ENCODE measurements at places on chromosomes 7 and 10. TPM values are rescaled to one million over a fixed set of nuclear protein-coding genes. Genes with fewer than 3 reads are reported as not detected.
A peak's percentile ranks its signal among the peaks of the same experiment; 100 is the strongest.

Gene MTG1
- total RNA-seq, result 15.1 TPM

Gene JAKMIP3
- 0.44 TPM for total RNA-seq

Gene WASL
- 20.9 TPM for total RNA-seq

Gene ACSM6
- not detected for total RNA-seq

Gene ARHGEF35
- 1.7 TPM for total RNA-seq

Gene PRPS1L1
- not detected for total RNA-seq

Gene ACTL6B
- not detected for total RNA-seq

Gene LIPJ
- total RNA-seq, result not detected

GRCh38 chr10:7302392-7302906 lies 108.4 kb downstream of the SFMBT2 start:
- DNase-seq, result no peak

DNA sequence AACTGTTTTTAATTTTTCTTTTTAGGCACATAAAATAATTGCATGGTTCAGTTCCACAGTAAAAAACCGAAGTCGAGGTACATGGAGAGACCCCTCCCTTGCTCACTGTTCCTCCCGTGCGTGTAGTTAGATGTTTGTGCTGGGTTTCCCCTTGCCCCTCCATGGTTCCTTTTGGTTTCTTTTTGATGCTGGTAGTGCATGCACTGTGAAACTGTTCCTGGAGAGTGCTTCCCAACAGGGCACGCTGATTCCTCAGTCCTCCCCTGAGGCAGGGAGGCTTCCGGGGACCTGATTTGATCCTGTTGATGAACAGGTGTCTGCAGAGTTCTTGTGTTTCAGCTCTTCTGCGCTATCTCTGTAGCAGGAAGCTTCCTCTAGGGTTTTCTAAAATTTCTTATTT lies 69.5 kb downstream of the ADCY1 start:
- peak; percentile 21 for DNase-seq

GRCh38 chr7:37476881-37477450 lies 28.3 kb upstream of the ELMO1 start:
- DNase-seq, result no peak

- no peak for DNase-seq
Observed at GRCh38 chr10:71678057-71678805, 41.3 kb downstream of the C10orf105 start.

DNA sequence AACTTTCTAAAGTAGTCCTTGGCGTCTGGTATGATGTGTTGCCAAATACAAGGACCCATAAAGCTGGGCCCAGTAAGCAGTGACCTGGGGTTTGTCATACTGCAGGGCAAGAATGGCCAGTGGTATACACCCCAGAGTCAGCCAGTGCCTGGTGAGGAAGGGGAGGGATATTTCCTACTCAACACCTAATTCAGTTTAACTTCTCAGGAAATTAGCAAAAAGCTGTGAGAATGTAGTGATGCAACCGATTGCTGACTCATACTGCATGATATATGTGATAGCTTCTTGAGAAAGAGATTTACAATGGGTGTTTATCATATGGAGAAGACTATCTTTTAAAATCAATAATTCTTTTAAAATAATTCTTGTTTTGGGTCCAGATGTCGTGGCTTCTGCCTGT lies 889.3 kb upstream of the CELF2 start:
- DNase-seq, result no peak

DNA sequence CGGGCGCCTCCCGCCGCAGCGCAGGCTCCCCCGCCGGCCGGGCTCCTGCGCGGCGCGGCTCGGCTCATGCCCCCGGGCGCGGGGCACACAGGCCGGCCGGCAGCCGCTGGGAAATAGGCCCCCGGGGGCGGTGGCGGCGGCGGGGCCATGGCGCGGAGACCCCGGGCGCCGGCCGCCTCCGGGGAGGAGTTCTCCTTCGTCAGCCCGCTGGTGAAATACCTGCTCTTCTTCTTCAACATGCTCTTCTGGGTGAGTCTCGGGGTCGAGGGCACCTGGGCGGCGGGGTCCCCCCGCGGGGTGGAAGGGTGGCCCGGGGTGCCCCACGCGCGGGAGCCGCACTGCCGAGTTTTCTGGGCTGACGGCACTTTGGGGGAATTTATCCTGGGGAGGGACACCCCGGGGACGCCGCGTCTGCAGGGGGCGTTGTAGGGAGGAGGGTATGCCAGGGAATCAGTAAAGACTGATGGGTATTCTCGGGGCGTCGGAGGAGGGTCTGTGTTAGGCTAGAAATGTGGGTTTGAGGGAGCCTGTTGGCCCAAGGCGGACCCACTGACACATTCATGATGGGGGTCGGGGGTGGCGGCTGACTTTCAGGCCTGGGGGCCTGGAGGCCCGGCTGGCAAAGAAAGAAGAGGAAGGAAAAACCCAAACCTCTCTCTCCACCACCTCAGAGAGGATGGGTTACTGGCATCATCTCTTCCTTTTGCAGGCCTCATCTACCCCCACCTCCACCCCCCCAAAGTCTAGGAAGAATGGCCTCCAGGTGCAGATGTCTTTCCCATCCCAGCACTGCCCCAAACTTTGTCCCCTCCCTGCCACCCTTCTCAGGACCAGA lies 544 bp downstream of the TSPAN33 start:
- DNase-seq, result no peak

- no peak for DNase-seq
Observed at GRCh38 chr7:28329661-28330363, 82.5 kb upstream of the CREB5 start.

DNA sequence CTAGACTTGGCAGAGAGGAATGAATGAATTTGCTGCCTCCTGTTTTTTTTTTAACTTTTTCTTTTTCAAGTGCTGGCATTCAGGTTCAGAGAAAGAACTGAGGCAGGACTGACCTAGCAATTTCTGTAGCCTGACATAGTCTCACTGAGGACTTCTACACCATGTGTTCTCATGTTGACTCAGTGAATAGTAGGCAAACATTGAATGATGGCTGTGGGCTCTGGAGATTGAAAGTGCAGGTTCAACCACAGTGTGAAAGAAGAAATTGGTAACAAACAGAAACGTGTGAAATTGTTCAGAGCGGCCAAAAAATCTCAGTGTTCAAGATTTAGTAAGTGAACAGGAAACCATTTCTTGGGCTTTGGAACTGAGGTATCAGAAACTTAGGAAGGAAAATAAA lies 322.4 kb upstream of the GHITM start:
- DNase-seq, result no peak

DNA sequence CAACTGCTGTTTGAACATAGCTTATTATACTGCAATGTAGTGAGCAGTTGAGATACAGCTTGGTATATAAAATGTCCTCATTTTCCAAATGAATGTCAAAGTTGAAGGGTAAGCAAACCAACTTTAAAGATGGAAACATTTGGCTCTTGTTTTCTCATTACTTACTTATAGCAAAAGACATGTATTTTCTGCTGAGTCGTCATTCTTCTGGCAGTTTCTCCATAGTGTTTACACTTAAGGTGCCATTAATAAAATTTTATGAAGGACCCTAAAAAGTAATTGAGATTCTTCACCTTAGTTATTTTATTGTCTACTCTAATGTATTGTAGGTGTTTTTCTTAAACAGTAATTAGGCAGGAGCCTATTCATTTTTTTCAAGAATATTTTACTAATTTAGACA lies 68.6 kb downstream of the INSYN2A start:
- DNase-seq, result no peak

GRCh38 chr10:18162021-18162627 lies 21.9 kb downstream of the CACNB2 start:
- DNase-seq, result no peak

DNA sequence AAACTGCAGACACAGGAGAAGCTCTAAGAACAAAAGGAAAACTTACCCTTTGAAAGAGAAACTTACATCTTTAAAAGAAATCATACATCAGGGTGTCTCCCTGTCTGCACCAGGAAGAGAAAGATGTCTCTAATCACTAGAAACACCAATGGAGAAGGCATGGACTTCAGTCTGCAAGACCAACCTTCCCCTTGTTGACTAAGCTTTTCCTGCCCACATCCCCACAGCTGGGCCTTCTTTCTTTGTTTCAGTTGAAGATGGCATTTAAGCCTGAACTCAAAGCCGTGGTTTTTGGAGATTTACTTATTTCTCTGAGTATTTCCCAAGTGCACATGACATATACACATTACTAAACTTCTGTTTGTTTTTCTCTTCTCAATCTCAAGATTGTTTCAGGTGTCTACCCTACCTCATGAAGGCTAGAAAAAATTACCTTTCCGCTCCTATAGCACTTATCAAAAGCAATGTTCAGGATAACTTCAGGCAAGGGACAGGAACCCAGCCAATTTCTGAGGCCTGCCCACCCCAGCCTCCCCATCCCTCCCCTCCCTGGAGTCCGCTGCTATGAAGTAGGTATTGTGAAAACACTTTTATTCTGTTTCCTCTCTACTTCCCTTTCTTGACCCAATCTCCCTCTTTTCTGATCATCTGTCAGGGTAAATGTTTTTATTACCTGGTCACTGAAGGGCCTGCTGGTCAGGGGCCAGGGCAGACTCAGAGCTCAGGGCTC lies 2.8 kb upstream of the SLC29A3 start:
- no peak for DNase-seq

GRCh38 chr10:124152139-124153022 lies 59.0 kb upstream of the CHST15 start:
- DNase-seq, result peak; percentile 77

GRCh38 chr10:85682621-85683020 lies 684.0 kb downstream of the GRID1 start:
- no peak for DNase-seq

DNA sequence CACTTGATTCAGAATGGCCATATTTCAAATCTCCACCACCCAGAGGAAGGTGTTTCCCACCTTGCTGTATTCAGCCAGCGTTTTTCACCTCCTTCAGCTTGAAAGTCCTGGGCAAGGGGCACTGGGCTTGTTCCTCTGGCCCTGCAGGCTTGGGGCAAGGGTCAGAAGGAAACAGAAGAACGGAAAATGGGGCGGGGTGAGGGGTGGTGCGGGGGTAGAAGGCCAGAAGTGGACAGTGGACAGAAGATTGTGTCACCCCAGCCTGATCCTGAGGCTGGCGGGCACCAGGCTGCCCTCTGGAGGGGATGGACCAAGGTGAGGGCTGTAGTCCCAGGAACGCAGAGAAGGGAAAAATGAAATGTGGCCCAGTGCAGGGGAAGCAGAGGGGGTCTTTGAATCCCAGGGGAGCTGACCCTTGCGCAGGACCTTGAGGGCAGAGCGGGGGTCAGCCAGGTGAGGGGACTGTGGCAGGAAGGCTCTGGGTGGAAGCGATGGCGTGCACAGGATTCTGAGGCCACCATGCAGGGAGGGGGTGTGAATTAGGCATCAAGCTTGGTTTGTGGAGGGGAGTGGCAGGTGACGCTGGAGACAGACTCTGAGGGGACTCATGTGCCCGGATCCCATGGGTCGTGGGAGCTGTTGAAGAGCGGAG lies 23.0 kb downstream of the TMEM120A start:
- DNase-seq, result no peak

DNA sequence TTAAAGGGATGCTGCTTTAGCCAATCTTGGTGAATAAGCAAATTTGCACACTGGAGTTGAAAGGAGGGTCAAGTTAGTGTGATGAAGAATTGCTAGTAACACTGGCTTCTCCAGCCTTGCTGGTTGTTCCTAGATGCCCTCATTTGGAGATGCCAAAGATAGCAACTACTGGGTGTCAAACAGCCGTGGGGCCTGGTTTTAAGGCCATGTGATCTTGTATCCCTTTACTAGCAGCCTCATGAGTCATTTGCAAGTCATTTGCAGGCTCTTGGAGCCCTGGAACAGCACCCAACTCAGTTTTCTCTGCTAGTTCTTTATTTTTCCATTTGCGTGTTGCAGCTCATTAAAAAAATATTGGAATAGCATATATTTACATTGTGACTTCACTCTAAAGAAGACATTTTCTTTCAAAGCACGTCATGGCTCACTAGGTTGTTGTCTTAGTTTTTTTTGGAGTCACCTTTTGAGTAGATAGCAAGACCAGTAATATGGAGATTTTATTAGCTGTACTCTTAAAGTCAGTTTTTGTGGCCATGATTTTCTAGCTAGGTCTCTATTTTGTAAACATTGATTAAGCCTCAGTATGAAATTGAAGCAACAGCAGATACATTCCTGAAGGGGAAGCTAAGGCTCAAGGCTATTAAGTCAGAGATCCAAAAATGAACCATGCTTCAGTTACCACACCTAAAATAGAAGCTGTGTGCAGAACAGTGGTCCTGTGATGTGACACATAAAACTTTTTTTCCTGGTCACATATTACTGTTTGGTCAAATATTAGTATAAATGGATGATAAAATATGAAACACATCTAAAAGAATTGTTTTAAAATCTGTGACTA lies 1.3 kb downstream of the LSMEM1 start:
- DNase-seq, result no peak

- no peak for DNase-seq
Observed at GRCh38 chr7:42156291-42156865, 80.6 kb downstream of the GLI3 start.

GRCh38 chr7:148963583-148964482 lies 64.5 kb downstream of the PDIA4 start:
- DNase-seq, result no peak

DNA sequence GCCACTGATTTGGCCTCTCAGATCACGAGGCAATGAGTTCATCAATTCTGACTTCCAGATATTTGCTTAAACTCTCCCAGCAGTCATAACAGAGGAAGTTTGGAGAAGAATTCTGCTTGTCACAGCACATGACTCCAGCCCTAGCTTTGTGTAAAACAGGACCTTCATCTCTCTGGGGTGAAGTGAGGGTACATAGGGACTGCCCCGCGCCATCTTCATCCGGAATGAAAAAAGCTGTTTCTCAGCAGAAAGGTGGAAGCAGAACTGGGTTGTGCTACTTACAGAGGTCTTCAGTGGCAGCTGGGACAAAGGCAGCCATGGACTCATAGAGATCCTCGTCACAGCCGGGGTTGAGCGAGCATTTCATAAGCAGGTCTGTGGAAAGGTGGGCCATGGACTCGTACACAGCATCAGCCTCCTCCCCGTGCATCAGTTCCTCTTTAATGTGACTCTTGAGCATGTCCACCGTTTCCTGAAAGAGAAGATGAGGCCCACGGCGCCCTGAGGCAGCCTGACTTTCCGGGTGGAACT lies 58.4 kb upstream of the TM9SF3 start:
- DNase-seq, result peak; percentile 61

DNA sequence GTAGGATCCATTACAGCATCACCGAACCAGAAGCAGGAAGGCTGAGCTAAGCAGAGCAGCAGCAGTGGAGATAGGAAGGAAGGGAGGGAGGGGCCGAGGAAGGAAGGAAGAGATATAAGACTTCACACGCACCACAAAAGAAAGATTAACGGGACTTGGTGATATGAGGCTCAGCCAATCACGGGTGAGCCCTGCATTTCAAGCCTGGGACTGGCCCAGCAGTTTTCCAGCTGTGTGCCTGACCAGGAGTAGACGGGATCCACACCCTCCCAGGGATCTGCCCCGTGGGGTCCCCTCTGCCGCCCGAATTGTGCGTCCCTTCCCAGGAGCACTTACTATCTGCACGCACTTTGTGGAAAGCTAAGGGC lies 16.2 kb downstream of the ATG9B start:
- no peak for DNase-seq

Data from right atrium auricular region (tissue), 2 donors.